ENCODE measurements at places on chromosomes 12 and 14. TPM values are rescaled to one million over a fixed set of nuclear protein-coding genes. Genes with fewer than 3 reads are reported as not detected.

Gene LACRT
- 5.8 TPM for total RNA-seq

Gene GRIP1
- total RNA-seq, result 50.9 TPM

Gene LUM
- 312 TPM for total RNA-seq

Gene GRIN2B
- 8.7 TPM for total RNA-seq

Gene PLEKHG7
- 1.2 TPM for total RNA-seq

Gene OLR1
- total RNA-seq, result 0.60 TPM

Gene CFAP251
- 6.0 TPM for total RNA-seq

Gene KLC1
- 377 TPM for total RNA-seq

Gene GARIN6
- total RNA-seq, result not detected

Gene C14orf132
- 69.9 TPM for total RNA-seq

Gene PTGES3
- total RNA-seq, result 125 TPM

Gene RNASE3
- total RNA-seq, result not detected

Gene PCED1B
- total RNA-seq, result 0.82 TPM
